ENCODE measurements at places on chromosomes 4 and X.

GRCh38 chr4:86302251-86302650, 57.6 kb downstream of the MAPK10 start:
- no peak for DNase-seq

DNA sequence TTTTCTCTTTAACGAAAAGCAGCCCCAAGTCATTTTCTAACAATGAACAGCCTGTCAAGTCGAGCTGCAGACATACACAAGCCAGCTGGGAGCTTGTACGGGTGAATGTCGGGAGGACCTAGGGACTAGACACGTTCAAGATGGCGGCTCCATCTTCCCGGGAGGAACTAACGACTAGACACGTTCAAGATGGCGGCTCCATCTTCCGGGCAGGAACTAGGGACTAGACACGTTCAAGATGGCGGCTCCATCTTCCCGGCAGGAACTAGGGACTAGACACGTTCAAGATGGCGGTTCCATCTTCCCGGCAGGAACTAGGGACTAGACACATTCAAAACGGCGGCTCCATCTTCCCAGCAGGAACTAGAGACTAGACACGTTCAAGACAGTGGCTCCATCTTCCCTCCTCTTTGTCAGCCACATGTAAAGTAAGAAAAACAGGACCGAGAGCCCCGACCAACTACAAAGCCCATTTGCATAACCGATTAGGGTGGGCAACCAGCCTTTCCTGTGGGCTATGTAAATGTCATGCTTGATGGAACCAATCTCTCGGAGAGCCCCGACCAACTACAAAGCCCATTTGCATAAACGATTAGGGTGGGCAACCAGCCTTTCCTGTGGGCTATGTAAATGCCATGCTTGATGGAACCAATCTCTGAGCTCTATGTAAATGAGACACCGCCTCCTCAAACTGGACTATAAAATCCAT, 175.5 kb downstream of the DHRSX start:
- no peak for DNase-seq

DNA sequence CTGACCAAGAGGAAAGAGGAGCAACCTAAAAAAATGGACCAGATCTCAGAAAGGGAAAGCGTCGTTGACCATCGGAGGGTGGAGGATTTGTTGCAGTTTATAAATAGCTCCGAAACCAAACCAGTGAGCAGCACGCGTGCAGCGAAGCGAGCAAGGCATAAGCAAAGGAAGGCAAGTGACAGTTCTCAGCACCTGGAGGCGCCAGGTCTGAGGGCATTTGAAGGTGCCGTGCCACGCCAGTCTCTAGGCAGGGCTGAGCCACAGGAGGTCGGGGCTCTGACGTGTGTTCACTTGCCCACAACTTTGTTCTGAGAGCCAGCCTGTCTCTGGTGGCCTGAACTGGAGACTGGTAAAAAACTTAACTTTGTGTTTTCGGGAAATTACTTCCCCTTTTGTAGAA, 59.7 kb downstream of the TNIP2 start:
- no peak for DNase-seq

DNA sequence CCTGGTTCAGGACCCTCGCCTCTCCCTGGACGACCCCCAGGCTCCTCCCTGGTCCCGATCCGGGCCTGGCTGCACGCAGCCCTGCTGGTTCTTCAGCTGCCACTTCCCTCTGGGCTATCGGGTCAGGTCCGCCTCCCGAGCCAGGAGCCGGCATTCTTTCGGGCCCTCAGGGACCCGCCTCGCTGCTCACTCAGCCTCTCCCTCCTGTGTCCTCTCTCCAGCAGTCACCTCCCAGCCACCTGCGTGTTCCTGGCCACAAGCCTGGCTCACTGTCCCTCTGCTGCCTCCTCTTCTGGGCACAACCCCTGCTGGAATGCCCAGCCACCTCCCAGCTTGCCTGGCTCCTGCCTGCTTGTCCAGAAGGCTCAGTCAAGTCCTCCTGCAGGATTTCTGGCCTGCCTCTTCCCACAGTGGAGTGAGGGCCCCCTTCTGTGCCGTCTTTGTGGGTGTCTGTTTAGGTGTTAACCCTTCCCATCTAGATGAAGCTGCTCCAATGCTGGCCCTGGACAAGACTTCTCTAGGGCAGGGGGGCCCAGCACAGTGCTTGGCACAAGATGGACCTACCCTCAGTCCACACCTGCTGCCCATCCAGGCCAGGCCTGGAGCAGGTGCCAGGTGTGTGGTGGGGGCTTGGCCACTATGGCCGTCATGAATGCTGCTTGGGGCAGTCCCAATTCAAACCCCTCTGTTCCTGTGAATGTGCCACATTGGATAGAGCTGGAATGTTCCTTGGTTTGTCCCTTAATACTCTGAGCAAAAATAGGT, 2.2 kb downstream of the WFS1 start:
- DNase-seq = no peak

GRCh38 chr4:31370866-31371465, 650.8 kb downstream of the PCDH7 start:
- DNase-seq = no peak

DNA sequence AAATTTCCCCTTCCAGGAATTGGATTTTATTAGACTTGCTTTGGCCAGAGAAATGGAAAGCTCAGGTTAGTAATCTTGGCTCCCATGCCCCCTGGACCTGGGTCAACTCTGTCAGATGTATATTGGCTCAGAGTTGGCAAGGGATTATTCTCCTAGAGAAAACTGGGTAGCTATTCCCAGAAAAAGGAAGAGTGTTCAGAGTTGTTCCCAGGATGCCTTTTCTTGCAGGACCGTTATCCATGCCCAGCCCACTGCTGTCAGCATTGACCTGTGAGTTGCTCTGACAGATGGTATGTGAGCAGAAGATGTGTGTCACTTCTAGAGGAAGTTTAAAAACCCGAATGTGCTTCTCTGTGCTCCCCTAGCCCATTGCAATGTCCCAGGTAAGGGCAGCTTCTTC, 509.9 kb upstream of the ZFP42 start:
- no peak for DNase-seq

DNA sequence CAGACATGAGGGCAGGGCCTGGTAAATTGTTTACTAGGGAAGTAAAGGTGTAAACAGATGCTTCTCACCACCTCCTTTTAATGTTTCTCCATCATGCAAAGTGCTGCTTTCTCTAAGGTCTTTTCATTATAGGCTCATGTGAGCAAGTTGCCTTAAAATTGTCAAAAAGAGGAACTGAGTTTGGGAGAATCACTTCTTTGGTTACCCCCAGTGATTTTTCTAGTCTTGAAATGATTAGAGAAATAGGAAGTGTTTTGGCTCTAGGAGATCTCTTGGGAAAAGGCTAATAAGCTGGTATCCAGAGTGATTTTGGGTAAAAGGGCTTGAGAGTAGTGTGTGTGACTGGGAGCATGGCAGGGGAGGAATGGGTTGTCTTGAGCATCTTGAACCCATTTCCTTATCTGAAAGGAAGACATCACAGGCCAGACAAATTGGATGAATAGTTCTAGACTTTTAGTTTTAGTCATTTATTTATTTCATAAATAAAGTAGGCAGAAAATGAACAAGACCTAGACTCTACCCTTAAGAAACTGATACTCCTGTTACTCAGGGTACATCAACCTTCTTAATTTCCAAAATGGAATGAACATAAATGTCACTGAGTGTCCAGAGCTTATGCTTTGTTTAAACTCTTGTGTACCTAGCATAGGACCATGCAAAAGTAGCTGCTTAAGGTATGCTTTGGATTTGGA, 14.2 kb downstream of the GRPR start:
- DNase-seq = no peak

- no peak for DNase-seq
Observed at GRCh38 chrX:38561951-38562719, 793 bp downstream of the TSPAN7 start.

DNA sequence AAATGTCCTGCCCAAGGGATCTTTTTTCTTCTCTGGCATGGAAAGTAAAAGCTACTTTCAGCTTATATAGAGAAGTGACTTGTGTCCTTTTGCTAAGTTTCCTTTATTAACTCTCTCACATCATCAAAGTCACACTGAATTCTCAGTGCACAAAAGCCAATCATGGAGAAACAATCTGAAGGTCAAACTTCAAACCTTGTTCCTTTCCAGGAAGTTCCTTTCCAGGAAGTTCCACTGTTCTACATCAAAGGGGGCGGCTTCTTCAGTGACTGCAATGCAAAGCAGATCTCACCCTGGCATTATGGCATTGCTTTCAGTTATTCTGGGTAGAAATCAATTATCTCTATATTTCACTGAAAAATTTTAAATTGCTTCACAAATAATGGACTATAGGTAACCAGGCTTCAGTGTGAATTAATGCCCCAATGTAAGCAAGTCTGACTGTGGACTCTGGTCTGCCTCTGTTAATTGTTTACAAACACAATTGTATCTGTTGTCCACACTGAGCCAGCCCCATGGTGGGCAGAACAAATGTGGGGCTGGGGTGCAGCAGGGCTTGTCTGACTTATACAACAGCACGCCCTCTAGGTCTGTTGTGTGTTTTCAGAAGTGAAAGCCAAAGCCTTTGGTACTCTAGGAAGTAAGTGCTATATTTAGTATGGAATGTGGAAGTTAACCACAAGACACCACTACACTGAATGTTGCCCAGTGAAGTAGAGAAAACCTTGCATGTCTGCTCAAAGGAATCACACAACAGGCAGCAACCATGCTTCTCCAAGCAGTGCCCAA, 98.8 kb downstream of the CDS1 start:
- peak; percentile 36 for DNase-seq

- DNase-seq = no peak
Observed at GRCh38 chr4:67333664-67334063, 211.6 kb downstream of the CENPC start.

DNA sequence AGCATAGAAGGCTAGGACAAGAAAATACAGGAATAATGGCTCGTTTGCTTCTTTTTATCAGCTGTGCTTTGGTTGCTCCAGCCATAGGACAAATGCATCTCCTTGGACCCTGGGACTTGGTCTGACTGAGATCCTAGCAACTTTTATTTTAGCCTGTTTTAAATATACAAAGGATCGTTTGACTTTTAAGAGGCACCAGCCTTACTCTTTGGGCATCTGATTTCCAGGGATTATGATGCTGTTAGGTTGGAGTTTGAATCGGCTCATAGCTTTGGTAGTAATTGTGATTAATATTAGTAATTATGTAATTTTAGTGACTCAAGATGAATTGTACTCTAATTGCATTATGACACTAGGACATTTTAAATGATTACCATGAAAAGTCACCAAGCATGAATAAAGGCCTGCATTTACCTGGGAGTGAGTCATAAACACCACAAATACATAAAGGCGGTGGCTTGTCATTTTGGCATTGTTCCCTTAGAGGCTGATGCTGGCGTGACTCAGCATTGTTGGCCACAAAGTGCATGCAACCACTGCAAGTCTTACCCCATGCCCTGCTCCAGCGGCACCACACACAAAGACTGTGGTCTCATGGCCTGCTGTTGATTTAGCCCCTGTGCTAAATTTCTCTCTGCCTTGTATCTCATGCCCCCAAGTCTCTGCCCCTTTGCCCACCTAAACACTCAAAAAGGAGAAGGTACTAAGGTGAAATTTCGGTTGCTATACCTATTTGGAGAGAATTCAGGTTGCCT, 12.4 kb downstream of the GPAT3 start:
- DNase-seq = peak; percentile 78

- DNase-seq = no peak
Observed at GRCh38 chr4:147709999-147710398, 21.9 kb upstream of the ARHGAP10 start.

DNA sequence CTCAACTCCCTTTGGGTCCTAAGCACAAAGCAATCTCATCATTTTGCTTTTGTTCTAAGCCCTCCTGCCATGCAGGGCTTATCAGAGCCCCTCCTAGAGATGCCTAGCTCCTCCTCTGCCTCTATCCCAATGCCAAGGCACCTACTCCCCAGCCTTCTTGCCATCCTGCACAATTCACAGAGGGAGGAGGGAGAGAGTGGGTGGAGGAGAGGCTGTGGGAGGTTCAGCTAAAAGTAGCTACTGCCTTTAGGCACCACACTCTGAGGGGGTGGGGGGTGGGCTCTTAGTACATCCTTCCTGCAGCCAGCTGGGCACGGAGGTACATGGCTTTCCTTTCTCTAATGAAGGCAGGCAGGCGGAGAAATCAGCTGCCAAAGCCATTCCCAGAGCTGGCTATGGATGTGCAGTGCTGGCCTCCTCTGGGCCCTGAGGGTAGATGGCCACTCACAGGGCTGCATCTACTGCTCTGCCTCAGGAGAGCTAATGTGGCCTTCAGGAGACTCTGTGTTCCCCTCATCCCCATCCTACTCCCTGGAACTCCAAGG, 40.1 kb downstream of the ARHGEF9 start:
- no peak for DNase-seq

GRCh38 chr4:84901740-84902281, 64.7 kb downstream of the WDFY3 start:
- DNase-seq = no peak

GRCh38 chr4:10611673-10612072, 72.9 kb downstream of the CLNK start:
- DNase-seq = peak; percentile 76

- DNase-seq = no peak
Observed at GRCh38 chr4:88041626-88042025, 34.2 kb downstream of the PKD2 start.

- DNase-seq = no peak
Observed at GRCh38 chrX:11647138-11647537, 18.6 kb downstream of the ARHGAP6 start.

DNA sequence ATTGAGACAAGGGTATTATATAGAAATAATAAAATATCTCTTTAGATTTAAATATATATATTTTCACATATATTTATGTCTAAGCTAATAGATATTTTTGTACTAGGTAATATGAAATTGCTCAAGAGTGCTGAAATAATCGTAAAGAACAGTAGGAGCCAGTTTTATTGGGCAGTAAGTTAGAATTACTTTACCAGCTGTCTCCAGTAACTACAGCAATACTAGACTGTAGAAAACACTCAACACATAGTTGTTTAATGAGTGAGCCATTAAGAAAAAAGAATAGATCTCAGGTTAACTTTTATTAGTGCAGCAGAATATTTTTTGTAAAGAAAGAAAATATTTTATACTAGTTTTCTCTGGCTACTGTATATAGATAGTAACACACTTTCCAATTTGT, 715.2 kb downstream of the TRIML1 start:
- no peak for DNase-seq

- DNase-seq = no peak
Observed at GRCh38 chr4:87390551-87390890, 467 bp downstream of the HSD17B11 start.

DNA sequence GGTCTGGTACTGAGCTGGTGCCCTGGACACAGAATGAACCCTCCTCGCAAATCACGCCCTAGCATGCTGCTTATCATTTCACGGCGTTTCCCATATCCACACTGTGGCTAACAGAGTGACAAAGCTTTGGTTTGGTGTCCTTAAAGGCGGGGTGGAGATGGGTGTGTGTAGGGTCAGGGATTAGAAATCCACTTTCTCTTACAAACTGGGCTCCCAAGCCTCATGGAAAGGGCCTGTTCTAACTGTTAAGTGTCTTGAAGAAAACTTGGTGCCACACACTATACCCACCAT, 735 bp upstream of the CHRDL1 start:
- DNase-seq = no peak

Data from fibroblast of skin of left biceps (primary cell).